ENCODE measurements at places on chromosomes 4 and X.

GRCh38 chr4:170990989-170991589, 822.1 kb upstream of the GALNTL6 start:
- H3K36me3 ChIP-seq: no peaks in the 10 kb centered on the region
- peaks cover 6% of the 10 kb centered on the region for H3K4me1 ChIP-seq
- H3K4me3 ChIP-seq: no peak overlapping the region
- DNase-seq: peak; percentile 84

DNA sequence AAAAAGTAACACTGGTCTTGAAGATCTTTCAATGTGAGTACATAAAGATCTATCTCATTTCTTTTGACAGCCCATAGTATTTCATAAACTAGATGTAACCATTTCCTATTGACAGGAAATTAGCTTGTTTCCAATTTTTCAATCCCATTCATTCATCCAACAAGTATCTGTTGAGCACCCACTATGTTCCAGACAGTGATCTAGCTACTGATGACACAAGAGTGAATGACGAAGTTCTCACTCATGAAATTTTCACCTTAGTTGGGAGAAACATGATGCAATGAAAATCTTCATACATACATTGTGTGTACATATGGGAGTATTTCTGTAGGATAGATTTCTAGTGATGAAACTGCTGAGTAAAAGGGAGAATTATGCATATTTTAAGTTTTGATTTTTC, 1.7 kb downstream of the CD38 start:
- DNase-seq: no peak
- peaks cover 15% of the 10 kb centered on the region for H3K4me1 ChIP-seq
- peak overlapping the region; percentile 69 for H3K27ac ChIP-seq

DNA sequence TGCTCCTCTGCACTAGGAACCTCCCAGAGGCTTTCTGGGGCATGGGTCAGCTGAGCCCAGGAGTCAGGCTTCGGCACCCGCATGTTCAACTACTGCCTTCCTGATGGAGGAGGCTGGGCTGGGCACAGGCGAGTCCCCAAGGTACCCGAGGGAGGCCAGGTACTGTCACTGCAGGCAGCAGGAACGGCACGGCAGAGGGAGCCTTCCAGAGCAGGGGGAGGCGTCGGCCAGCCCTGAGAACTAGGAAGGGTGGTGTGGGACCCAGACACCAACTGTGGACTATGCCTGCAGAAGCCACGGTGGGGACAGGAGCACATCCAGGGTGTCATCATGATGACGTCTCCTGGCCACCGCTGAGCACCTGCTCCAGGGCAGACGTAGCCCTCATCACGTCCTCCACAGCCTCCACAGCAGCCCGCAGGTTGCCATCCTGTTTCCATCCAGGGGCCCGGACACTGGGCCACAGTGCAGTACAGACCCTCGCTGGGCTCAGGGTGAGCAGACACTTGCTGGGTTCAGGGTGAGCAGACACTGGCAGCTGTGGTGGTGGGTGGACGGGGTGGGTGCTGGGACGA, 40.8 kb downstream of the SORCS2 start:
- DNase-seq: no peak
- H3K4me1 ChIP-seq: no peaks in the 10 kb centered on the region
- no peaks in the 10 kb centered on the region for H3K27me3 ChIP-seq
- H3K36me3 ChIP-seq: no peaks in the 10 kb centered on the region
- H3K4me3 ChIP-seq: no peak overlapping the region

GRCh38 chr4:107624024-107624423, 96.0 kb downstream of the PAPSS1 start:
- H3K4me1 ChIP-seq: no peaks in the 10 kb centered on the region
- H3K27ac ChIP-seq: no peak overlapping the region
- DNase-seq: no peak
- H3K4me3 ChIP-seq: no peak overlapping the region

DNA sequence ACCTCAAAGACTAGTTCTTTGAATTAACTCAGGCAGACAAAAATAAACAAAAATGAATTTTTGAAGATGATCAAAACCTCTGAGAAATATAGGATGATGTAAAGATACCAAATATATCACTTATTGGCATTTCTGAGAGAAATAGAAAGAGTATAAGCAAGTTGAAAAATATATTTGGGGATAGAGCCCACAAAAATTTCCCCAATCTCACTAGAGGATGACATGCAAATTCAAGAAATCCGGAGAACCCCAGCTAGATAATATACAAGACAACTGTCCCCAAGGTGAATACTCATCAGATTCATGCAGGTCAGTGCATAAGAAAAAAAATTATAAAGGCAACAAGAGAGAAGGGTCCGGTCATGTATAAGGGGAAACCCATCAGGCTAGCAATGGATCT, 129.1 kb downstream of the CXXC4 start:
- H3K4me3 ChIP-seq: no peak overlapping the region
- no peaks in the 10 kb centered on the region for H3K36me3 ChIP-seq
